Retina (tissue), 1 donor: ENCODE measurements at places on chromosomes 11 and 22.

GRCh38 chr11:74487875-74488274 is 5.6 kb downstream of the LIPT2 start:
- DNase-seq, result no peak

DNA sequence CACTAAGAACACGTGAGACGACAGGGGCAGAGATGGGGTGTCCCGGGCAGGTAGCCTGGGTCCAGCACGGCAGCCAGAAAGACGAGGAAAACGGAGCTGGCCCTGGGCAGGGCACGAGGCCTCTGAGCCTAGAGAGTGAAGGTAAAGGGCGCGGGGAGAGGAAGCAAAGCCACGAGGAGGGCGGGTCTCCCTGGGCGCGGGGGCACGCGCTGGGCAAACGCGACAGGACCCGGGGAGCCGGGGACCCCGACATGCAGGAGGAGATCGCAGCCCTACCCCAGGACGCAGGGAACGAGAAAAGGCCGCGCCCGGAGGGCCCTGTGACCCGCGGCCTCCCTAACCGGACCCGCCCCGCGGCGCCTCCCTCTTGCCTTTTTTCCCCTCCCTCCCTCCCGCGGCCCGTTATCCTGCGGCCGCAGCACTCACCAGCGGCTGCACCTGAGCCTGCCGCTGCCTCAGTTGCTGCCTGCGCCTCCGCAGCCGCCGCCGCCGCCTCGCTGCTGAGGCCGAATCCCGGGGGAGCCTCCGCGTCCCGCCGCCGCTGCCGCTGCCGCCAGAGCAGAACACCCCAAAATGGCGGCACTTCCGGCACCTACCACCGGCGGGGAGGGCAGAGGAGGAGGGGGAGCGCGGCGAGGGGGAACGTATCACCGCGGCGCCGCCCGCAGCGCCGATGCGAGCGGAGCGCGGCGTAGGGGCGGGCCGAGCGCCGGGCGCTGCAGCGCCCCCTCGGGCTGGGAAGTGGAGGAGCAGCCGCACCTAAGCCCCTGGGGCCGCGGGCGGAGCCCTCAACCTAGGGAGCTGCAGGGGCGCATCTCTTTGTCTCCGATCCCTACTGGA is at the start of gene CELF1:
TSS of gene CELF1 (minus strand) at position 567 of the 840 bp plus-strand sequence. CDS start 53,609 bp downstream, outside the sequence.
- DNase-seq, result peak; percentile 96

DNA sequence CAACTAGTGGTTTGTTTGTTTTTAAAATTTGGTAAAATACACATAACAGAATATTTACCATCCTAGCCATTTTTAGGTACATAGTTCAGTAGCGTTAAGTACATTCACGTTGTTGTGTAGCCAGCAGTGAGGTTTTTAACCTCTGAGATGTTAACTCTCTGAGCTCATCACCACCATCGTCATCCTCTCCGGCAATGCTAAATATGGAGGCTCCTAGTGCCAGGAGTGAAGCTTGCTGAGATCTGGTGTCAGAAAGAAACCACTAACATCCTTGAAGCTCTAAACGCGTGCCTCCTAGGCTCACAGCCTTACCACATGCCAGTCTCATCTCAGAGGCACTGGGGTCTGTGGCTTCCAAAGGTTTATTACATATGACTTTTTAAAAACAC is 330.2 kb upstream of the B3GAT1 start:
- DNase-seq, result no peak

DNA sequence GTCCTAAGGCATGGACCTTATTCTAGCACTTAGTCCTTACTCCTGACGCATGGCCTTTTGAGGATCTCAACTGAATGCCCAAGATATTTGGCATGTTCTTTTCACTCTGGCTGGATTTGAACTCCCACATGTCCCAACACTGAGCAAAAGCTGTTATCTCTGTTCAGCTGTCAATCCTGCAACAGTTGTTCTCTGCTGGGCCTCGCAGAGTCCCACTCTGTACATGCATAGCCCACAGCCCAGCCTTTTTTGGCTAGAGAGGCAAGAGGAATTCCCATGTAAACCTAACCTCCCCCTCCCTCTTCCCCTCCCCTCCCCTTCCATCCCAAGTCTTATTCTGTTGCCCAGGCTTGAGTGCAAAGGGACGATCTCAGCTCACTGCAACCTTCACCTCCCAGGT is 21.8 kb upstream of the DRG1 start:
- no peak for DNase-seq

- peak; percentile 52 for DNase-seq
Observed at GRCh38 chr22:36368359-36368983, 19.3 kb downstream of the MYH9 start.

DNA sequence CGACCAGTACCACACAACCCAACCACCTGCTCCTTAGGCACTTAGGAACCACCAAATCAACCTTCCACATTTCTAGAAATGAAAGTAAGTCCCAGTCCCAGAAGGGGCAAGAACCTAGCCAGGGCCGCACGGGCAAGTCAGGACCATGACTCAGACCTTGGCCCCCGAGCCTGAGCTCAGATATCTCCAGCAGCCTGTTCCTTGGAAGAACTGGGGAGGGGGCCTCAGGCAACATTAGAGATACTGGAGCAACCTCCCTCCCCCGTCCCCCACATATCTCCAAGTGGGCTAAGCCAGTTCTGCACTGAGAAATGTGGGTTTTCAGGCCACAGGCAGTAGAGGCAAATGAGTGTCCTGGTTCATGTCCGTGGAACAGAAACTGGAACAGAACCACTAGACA is 7.7 kb downstream of the ARAP1 start:
- no peak for DNase-seq

DNA sequence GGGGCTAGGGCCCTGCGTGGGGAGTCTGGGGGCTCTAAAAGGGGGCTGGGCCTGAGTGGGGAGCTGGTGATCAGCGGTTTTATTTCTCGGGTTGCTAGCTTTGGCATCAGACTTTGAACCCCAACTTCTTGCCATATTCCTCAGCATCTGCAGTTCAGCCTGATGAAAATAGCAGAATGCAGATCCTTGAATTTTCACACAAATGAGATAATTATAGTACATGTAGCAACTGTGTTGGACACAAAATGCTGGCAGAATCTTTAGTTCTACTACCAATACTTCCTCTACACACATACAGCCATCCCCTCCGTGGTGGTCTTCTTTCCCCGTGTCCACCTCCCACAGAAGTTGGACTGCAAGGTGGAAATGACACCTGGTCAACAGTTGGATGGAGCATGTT is 1.5 kb downstream of the ZC3H7B start:
- no peak for DNase-seq

- DNase-seq, result no peak
Observed at GRCh38 chr11:22203281-22203680, 10.4 kb downstream of the ANO5 start.

DNA sequence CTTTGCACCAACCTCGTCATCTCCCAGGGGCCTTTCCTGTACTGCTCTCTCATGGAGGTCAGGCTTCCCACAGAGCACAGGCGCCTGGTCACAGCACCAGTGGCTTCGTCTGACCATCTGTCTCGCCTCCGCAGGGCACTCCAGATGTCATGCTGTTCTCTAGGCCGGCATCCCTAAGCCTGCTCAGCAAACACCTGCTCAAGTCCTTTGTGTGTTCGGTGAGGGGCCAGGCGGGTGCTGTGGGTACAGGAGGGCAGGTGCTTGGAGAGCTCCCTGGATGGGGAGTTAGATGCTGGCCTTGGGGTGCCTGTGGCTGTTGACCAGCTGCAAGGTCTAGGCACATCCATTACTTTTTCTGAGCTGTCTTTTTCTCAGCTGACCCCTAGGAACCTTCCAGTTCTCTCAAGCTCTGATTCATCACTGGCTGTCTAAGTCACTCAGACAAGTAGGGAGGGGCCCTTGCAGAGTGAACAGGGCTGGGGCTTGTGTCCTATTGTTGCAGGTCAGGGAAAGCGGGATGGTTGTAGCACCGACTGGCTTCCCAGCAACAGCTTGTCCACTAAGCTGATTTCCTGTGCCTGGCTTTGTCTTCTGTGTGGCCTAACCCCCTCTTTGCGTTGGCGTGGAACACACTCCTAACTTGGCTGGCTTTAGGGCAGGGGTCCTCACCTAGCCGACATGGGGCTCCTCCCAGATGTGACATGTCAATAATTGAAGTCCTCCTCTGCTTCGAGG is 9.2 kb downstream of the CLDN5 start:
- DNase-seq, result peak; percentile 66

DNA sequence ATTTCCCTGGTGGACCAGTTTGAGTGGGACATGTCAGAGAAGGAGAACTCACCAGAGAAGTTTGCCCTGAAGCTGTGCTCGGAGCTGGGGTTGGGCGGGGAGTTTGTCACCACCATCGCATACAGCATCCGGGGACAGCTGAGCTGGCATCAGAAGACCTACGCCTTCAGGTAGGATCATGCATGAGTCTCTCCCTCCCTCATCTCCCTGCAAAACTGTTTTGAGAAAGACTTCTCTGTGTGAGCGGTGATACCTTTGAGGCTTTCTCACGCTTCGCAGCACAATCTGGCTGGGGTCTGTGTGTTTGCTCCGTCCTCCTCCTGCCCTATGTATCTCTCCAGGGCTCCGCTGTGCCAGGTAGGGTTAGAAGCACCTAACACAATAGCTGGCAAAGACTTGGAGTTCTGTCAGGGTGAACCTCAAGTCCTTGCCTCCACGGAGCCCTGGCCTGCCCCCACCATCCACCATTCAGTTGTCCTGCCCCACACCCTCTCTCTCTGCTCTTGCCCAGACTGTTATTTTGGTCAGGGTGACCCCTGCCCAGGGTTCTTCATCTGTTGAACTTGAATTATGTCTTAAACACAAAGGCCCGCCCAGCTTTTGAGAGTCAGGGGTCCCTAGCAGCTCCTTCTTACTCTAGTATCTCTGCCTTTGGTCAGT is 13.4 kb downstream of the DERL3 start:
- DNase-seq, result no peak

DNA sequence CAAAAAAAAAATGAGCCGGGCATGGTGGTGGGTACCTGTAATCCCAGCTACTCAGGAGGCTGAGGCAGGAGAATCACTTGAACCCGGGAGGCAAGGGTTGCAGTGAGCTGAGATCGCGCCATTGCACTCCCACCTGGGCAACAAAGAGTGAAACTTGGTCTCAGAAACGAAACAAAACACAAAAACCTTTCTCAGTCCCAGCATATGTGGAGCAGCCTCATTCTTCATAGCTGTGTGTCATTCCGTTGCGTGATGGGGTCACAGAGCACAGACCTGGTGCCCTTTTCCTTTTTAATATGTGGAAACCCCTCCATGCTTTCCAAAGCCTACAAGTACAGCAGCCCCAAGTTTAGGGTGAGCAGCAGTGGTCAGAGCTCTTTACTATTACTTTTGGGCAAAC is 13.7 kb downstream of the PEX26 start:
- no peak for DNase-seq

DNA sequence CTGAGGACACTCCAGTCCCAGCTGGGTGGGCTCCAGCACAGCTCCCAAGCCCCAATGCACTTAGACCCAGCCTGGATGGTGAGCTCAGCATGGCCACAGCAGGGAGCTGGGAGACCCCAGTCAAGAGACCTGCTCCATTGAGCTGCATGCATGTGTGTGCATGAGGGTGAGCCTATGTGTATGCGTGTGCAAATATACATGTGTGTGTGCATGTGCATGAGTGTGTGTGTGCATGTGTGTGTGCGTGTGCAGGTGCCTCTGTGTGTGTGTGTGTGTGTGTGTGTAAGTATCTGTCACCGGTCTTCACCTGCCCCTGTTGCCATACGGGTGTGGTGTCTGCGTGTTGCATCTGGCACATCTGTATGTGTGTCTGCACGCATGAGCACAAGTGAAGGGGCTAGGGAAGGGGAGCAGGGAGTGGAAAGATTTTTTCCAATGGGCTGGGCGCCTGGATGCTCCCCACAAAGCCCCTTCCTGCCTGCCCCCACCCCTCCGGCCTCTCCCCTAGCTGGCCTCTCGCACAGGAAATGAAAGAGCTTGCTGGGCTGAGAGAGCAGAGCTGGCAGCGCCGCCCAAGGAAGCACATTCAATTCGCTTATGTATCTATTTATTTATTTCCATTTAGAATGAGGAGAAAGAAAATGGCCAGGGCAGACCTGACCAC is 4.1 kb downstream of the TSPAN32 start:
- DNase-seq, result no peak

- peak; percentile 61 for DNase-seq
Observed at GRCh38 chr22:19942157-19943081, 801 bp upstream of the TXNRD2 start.

- no peak for DNase-seq
Observed at GRCh38 chr11:79174045-79175008, 266.5 kb downstream of the TENM4 start.

DNA sequence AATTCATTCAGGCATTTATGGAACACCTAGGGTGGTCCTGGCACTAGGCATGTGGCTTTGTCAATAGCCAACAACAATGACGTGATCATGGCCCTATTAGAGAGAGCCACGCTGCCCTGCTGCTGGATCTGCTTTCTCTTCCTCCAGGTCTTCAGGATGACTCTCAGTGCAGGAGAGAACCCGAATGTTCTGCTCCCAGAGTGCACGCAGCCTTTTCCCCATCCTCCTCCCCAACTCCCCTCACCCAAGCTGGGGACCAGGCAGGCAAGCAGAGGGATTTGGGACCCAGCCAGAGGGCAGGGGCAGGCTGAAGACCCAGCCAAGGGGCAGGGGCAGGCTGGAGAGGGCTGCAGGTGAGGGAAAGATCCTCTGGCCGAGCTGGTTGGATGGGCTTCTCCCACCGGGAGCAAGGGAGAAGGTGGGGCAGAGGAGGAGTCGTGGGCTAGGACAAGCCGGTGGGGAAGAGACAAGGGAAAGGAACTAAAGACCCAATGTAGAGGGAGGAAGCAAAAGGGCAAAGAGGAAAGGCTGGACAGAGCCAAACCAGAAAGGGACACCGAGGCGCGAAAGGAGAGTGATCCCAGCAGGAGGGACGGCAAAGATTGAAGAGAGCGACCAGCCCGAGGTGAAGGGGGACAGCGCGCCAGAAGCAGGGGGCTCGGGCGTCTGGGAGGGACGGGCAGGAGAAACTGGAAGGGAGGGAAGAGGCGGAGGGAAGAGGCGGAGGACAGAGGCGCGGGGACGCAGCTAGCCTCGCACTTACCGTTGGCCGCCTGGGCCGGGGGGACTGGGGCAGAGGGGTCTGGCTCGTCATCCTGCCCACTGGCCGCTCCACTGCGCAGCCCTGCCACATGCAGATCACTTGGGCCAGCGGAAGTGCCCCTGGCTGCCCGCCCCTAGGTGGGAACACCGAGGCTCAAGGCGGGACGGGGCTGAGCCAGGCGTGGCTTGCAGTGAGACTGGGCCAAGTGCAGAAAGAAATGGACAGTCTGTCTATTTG is at the start of gene KCTD14:
TSS of gene KCTD14 (minus strand) at position 880 of the 1,000 bp plus-strand sequence. CDS start at position 853, 27 bp downstream.
- DNase-seq, result peak; percentile 69

GRCh38 chr11:68822546-68822945 is 19.2 kb downstream of the CPT1A start:
- DNase-seq, result no peak

DNA sequence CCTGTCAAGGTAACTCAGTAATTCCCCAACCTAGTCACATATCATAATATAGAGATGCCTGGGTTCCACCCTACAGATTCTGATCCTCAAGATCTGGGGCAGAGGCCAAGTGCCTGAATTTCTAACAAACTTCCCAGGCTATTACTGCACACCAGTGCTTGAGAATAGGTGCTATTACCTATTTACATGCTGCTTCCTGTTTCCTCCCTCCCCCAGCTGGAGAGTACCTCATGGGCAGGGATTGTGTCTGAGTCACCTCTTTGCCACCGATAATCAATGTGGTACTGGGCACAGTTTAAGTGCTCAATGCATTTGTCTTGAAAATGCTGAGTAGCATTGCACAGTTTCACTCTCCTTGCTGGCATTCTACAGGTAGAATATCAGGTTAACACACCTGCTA is 582.2 kb upstream of the CADM1 start:
- no peak for DNase-seq

GRCh38 chr22:41242396-41243117 is 1.8 kb upstream of the CHADL start:
- DNase-seq, result no peak

GRCh38 chr22:29621761-29622526 is 18.5 kb downstream of the NF2 start:
- DNase-seq, result no peak

- peak; percentile 62 for DNase-seq
Observed at GRCh38 chr11:102347462-102348370, 702 bp downstream of the BIRC2 start.

- DNase-seq, result no peak
Observed at GRCh38 chr11:18780896-18781295, 10.7 kb downstream of the PTPN5 start.
